ENCODE measurements at places on chromosomes 6 and 20.

- no peak for DNase-seq
- H3K27ac ChIP-seq = no peak overlapping the region
- no peaks in the 10 kb centered on the region for H3K4me1 ChIP-seq
- no peak overlapping the region for H3K4me3 ChIP-seq
Observed at GRCh38 chr6:154672086-154672485, 61.1 kb upstream of the SCAF8 start.

- H3K4me1 ChIP-seq = no peaks in the 10 kb centered on the region
- H3K27ac ChIP-seq = no peak overlapping the region
- no peaks in the 10 kb centered on the region for H3K36me3 ChIP-seq
- H3K27me3 ChIP-seq = peaks cover 12% of the 10 kb centered on the region
- H3K4me3 ChIP-seq = no peak overlapping the region
Observed at GRCh38 chr6:41356825-41357224, 21.4 kb downstream of the NCR2 start.

GRCh38 chr6:157264701-157265100, 58.6 kb downstream of the TMEM242 start:
- peaks cover 13% of the 10 kb centered on the region for H3K27me3 ChIP-seq
- no peak overlapping the region for H3K4me3 ChIP-seq
- no peak for DNase-seq
- H3K4me1 ChIP-seq = peaks cover 6% of the 10 kb centered on the region

DNA sequence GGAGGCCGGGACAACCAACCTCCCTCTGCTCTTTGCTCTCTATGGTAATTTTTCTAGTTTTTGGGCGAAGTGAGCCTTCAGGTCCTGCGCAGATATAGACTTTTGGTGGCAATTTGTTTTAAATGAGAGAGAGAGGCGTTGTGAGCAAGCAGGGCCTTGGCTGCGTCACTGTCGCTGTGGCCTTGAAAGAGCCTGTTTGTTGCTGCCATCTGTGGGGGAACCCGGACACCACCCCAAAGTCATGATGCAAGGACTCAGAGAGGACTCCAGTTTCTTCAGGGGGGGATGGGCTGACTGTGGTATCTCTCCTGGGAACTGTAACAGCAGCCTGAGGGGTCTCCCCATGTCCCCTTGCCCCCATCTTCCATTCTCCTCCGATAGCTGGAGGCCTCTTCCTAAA, 462.7 kb upstream of the SULF2 start:
- DNase-seq = no peak
- H3K4me3 ChIP-seq = no peak overlapping the region

DNA sequence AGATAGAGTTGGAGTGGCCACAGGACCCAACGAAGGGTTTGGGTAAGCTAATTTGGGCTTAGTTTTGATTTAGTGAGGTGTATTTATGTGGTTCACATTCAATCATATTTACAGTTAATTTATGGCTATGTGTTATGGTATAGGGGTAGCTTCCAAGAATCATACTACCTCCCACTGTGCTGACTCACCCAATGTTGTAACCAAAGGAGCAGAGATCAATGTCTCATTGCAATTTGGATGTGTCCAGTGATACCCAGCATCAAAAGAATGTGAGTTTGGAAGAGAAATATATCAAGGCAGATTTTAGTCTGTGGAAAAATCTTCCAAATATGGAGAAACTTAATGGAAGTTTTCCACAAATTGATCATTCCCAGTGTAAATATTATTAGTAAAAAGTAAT, 25.3 kb upstream of the SMIM8 start:
- peak; percentile 45 for DNase-seq
- peaks cover 10% of the 10 kb centered on the region for H3K27me3 ChIP-seq
- H3K4me1 ChIP-seq = no peaks in the 10 kb centered on the region

DNA sequence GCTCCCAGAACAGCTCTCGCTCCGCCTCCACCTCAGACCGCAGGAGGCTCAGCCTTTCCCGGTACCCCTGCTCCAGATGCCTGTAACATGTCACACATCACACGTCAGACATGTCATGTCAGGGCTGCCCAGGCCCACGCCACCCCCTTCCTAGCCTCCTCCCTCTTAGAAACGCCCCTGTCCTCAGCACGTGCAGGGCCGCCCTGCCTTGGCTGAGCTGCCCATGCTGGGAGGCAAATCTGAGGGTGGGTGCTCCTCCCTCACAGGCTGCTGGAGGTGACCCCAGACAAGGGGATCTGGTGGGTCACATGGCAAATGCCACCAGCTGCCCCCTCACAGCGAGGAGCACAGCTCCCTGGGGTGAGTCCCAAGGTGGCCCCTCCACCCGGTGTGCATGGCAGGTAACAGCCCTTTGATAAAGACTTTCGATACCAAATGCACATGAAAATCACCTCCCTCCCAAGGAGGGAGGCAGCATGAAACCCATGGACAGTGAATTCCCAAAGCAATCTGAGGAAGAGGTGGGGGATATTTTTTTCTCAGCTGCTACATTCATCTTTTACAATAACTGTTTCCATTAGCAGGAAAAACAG, 84.1 kb downstream of the GINS1 start:
- peaks cover under 1% of the 10 kb centered on the region for H3K4me1 ChIP-seq
- no peak overlapping the region for H3K4me3 ChIP-seq
- no peak for DNase-seq

DNA sequence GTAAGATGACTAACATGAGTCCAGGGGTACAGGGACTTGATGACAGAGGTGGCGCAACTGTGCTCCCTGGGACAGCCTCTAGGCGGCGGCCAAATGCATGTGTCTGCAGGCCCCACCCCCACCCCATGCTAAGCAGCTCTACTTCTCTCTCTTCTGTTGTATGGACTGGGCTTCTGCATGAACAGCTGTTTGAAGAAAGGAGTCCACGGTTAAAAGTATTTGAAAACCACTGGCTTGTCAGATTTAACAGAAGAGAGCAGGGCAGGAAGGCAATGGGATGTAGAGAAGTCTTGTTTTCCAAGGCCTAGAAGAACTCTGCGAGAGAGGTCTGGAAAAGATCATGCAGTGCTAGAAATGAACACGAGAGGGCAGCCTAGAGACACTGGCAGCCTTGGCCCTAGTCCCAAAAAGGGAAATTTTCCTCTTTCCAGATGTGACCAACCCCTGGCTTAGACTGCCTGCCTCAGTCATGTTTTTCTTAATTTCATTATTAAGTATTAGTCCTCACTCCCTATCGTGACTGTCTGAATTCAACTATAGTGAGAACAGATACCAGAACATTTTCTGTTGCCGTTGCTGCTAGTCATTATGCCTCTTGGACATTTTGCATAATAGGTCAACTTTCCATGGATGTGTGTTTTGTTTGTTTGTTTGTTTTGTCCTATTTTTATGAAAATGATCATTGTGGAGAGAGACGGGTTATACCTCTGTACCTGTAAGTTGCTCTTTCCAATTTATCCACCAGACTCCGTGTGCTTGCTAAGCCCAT, 265.0 kb downstream of the ADGRG6 start:
- H3K4me1 ChIP-seq = peaks cover 4% of the 10 kb centered on the region
- H3K36me3 ChIP-seq = no peaks in the 10 kb centered on the region
- no peak overlapping the region for H3K27ac ChIP-seq
- H3K27me3 ChIP-seq = peaks cover 7% of the 10 kb centered on the region

DNA sequence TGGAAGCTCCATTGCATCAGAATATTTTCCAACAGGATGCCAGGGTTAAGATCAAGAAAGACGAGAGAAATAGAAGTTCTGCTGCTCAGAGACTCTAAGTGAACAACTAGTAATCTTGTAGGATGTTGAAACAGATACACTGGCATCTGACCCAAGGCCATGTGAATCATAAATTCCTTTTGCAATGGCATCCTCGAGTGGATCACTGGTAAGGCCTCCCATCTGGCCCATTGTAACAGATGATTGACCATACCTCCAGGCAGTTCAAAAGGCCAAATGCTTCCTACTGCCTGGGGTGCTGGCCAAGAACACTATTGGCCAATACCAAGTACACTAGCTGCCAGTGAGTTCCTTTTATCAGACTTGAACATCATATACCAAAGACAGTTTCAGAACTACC, 9.9 kb upstream of the SLC17A3 start:
- H3K4me3 ChIP-seq = no peak overlapping the region
- peak; percentile 1 for DNase-seq
- H3K36me3 ChIP-seq = no peaks in the 10 kb centered on the region
- no peaks in the 10 kb centered on the region for H3K4me1 ChIP-seq
- no peaks in the 10 kb centered on the region for H3K27me3 ChIP-seq

GRCh38 chr6:1869308-1869707, 259.6 kb downstream of the FOXC1 start:
- no peaks in the 10 kb centered on the region for H3K36me3 ChIP-seq
- no peaks in the 10 kb centered on the region for H3K27me3 ChIP-seq
- H3K4me1 ChIP-seq = peaks cover 4% of the 10 kb centered on the region
- H3K27ac ChIP-seq = no peak overlapping the region
- DNase-seq = no peak

DNA sequence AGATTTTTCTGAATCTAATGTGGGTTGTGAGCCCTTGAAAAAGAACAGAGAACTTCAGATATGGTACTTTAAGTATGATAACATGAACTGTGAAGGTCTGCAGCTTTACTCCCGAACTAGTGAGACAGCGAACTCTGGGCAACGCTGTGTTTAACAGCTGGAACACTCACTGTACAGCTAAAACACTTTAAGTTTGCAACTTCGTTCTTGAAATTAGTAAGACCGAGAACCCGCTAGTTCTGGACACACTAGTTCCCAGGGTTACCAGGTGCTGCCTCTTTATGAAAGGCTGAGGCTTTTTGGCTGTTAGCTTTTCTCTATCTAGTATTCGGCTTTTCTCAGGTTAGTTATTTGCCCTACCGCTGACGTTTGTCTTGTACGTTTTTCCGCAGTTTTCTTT, 52.9 kb downstream of the RIOK1 start:
- no peak overlapping the region for H3K4me3 ChIP-seq
- no peak overlapping the region for H3K27ac ChIP-seq
- H3K36me3 ChIP-seq = no peaks in the 10 kb centered on the region
- H3K27me3 ChIP-seq = no peaks in the 10 kb centered on the region
- H3K4me1 ChIP-seq = peaks cover 2% of the 10 kb centered on the region
- no peak for DNase-seq
